Motor neuron (in vitro differentiated cells): ENCODE measurements at places on chromosomes 3 and 15. TPM values are rescaled to one million over a fixed set of nuclear protein-coding genes. Genes with fewer than 3 reads are reported as not detected.

Gene SI
- not detected in 2 replicates for total RNA-seq

Gene SAMMSON
- total RNA-seq = 3.7 TPM in 1 of 2 replicates, not detected in the other

Gene ELL3
- 1.3 and 1.8 TPM in 2 replicates for total RNA-seq

Gene SLC28A2
- 0.33 and 0.63 TPM in 2 replicates for total RNA-seq

Gene LTF
- total RNA-seq = not detected in 2 replicates

Gene IQCB1
- total RNA-seq = 20.0 and 25.4 TPM in 2 replicates

Gene RNU6-1
- total RNA-seq = not detected in 2 replicates

Gene POLQ
- total RNA-seq = 0.22 and 0.31 TPM in 2 replicates

Gene PP2D1
- 0.85 and 0.92 TPM in 2 replicates for total RNA-seq

Gene GMPS
- 41.9 and 43.5 TPM in 2 replicates for total RNA-seq

Gene SNTN
- total RNA-seq = 0.19 TPM in 1 of 2 replicates, not detected in the other

- ATAC-seq = no peak
Observed at GRCh38 chr3:45549961-45550360, 44.6 kb upstream of the LIMD1 start.

GRCh38 chr15:99253381-99254090 lies 2.3 kb downstream of the LRRC28 start:
- ATAC-seq = no peak

- ATAC-seq = no peak
Observed at GRCh38 chr3:124381575-124382333, 348.5 kb upstream of the UMPS start.

DNA sequence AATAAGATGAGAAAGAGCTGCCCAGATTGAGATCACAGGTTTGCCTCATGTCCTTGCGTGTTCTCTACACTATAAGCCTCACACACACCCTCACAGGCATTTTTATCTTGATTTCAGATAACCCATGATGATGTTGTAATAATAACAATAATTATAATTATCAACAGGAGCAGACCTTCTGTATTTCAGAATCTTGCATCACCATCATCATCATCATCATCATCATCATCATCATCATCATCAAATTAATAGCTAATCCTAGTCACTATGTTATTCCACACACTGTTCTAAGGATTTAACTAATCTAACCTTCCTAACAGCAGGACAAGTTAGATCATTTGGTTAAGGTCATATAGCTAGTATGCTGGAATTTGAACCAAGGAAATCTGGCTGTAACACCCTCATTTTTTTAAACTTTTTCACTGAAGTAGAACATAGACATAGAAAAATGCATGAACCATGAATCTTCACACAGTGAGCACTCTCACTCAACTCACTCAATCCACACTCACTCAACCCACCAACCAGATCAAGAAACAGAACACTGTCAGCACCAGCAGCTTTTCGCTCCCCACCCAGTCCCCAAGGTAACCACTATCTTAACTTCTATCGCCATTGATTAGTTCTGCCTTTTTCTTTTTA lies 1.8 kb upstream of the SH2D7 start:
- no peak for ATAC-seq

DNA sequence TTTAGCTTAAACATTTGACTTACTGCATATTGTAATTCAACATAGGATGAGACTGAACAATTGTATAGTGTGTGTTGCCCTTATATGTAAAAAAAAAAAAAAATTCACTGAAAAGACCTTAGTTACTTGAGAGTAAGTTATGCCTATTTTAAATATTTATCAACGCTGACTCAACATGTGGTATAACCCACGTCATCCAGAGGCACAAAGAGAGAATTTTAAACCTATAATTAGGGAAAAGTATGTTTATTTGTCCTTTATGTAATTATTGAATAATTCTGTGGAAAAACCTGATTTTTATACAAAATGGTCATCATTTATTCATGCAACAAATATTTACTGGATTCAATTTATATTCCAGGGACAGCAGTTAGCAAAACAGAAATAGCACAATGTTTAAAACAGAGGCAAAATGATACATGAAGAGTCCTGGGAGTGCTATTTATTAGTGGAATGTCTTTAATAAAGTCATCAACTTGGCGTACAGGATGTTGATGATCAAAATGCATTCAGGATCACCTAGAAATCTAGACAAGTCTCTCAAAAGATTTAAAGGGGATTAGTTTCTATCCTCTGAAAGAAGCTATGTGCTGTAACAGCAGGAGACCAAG lies 223.7 kb downstream of the PCCB start:
- ATAC-seq = peak; percentile 28

DNA sequence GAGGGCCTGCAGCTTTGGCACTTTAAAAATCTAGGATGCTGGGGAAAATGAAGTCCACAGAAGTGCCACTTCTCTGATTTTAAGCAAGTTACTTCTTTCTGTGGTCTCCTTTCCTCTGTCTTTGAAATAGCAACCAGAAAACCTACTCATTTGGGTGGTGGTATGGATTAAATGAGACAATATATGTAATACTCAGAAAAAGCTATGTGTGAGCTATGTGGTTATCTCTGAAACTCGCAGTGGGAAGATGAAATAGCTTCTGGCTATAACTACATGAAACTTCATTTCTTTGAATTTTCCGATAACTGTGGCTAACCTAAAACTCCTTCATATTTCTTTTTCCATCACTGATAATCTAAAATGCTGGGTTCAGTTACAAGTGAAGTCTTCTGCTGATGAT lies 368.9 kb downstream of the CLSTN2 start:
- ATAC-seq = no peak

DNA sequence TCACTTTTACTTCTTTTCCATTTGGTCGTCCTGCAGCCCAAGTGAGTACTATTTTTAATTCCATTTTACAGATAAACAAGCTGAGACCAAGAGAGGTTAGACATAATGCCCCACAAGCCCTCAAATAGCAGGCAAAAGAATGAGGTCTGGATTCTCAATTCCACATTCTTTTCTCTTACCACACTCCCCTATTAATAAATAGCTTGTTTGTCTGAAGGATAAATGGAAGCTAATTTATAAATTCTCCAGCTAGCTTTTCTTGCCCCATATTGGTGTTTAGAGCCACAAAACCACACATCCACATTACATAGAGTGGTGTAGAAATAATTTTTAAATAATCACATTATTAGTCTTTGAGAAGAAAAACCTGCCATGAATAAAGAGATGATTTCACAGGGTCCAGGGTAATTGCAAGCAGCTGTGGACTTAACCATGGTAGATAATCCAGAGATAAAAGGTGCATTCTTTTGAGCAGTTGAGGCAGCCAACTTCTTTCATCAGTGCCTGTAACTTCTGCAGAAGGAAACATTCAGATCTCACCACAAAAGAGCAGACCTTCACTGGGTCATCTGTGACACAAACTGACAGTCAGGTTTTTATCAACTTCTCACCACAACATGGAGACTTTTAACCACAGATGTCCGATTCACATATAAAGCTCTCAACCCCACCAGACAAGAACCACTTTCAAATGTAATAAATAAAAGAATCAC lies 313.4 kb upstream of the STT3B start:
- ATAC-seq = no peak

- ATAC-seq = no peak
Observed at GRCh38 chr3:144045766-144046165, 74.1 kb downstream of the DIPK2A start.

DNA sequence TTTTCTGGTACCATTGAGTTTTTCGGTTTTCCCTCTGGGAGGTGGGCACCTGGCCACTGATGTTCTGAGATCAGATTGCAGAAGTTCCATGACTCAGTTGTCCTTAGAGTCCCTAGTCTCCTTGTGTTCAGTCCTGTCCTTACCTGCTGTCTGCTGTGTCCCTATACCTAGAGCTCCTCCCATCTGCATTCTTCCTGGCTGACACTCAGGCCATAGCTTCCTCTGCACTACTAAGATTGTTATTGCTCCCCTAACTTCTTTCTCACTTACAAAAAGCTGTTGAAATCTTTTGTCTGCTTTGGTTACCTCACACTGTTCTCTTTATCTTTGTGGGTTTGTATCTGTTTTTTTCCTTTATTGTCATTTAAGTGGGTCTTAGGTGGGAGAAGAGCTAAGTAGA lies 13.2 kb downstream of the USP3 start:
- ATAC-seq = no peak

- no peak for ATAC-seq
Observed at GRCh38 chr3:62551556-62551955, 178.2 kb upstream of the FEZF2 start.

DNA sequence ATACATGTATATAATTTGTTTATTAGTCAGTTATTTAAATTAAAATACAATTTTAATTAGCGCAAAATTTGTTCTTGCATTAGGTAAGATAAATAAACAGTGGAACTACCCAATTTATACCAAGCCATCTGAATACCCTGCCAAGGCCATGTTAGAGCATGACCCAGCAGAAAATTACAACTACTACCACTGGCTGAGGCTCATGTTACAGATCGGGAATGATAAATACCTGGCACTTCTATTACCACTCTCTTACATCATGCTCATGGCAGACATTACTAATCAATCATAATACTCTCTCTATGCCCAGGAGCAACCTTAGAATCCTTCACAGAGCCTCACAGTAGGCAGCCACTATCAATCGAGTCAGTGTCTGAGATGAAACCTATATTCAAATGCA lies 21.2 kb upstream of the LMOD3 start:
- peak; percentile 92 for ATAC-seq

GRCh38 chr15:40365624-40366456 lies 7.8 kb downstream of the DISP2 start:
- no peak for ATAC-seq

- ATAC-seq = no peak
Observed at GRCh38 chr15:41819455-41820050, 8.3 kb upstream of the JMJD7 start.

DNA sequence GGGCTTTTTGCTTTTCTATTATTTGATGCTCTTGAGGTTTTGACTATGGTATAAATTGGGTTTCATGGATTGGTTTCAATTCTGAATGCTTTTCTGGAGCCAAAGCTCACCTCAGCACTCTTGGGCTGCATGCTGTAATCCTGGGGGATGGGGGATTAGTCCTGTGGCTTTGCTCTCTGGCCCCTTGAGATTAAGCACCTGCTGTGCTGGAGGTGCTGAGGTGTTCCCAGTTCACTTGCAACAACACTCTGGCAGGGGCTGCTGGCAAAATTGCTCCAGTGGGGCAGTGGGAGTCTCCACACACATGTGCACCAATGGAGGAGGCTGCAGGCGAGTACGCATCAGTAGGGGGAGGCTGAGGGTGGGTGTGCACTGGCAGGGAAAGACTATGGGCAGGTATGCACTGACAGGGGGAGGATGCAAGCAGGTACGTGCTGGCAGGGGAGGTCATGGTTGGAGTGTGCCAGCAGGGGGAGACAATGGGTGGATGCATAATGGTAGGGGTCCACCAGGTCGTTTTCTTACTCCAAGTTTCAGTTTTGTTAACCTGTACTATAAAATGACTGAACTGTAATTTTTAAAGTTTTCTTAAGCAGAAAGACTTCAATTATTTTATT lies 489.2 kb downstream of the FGF12 start:
- ATAC-seq = no peak

DNA sequence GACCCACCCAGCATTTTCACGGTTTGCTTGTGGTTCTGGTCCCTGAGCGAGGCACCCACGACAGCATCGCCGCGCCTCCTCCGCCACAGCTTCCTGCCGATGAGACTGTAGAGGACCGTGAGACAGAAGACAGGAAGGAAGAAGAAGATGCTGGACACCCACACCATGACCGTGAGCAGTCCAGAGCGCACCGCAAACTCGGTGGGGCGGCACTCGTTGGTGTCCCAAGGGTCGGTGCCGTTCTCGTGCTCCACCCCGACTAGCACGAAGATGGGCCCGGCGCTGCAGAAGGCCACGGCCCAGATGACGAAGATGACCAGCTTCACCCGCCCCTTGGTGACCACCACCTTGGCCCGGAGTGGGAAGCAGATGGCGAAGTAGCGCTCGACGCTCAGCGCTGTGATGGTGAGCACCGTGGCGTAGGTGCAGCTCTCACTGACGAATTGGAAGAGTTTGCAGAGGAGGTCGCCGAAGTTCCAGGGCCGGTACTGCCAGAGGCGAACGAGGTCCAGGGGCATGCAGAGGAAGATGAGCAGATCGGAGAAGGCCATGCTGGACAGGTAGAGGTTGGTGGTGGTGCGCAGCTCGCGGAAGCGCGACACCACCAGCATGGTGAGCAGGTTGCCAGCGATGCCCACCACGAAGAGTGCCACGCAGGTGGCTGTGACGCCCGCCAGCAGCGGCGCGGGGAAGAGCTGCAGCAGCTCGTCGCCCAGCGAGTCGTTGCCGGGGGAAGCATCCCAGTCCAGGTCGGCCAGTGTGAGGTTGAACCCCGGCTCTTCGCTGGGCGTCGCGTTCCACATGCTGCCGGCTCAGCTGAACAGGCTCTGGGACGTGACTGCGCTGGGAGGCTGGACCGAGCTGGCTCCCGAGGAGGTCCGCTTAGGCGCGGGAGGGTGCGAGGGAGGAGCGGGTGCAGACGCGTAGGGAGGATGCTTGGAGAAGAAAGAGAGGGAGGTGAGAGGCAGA lies at the start of gene GHSR:
GHSR (minus strand) TSS at position 846 of the 969 bp plus-strand sequence; CDS start at position 803, 43 bp downstream.
- ATAC-seq = no peak

- no peak for ATAC-seq
Observed at GRCh38 chr15:56602253-56602652, 131.1 kb downstream of the ZNF280D start.

DNA sequence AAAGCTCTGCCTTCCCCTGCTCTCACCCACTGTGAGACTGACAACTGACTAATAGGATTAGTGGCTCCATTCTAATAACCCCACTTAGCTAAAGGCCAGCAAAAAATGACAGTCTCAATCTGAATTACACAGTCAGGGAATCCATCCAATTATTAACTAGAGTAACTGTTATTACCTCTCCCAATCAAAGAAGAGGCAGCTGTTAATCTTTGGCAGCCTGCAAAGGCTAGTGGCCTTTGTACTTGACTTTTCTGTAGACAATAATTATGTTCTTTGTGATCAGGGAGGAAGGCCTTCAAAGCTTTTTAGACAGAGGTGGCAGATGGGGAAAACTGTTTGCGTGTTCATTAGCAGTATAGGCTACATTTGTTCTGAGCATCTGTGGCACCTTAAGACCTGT lies 177.7 kb downstream of the ISL2 start:
- no peak for ATAC-seq

DNA sequence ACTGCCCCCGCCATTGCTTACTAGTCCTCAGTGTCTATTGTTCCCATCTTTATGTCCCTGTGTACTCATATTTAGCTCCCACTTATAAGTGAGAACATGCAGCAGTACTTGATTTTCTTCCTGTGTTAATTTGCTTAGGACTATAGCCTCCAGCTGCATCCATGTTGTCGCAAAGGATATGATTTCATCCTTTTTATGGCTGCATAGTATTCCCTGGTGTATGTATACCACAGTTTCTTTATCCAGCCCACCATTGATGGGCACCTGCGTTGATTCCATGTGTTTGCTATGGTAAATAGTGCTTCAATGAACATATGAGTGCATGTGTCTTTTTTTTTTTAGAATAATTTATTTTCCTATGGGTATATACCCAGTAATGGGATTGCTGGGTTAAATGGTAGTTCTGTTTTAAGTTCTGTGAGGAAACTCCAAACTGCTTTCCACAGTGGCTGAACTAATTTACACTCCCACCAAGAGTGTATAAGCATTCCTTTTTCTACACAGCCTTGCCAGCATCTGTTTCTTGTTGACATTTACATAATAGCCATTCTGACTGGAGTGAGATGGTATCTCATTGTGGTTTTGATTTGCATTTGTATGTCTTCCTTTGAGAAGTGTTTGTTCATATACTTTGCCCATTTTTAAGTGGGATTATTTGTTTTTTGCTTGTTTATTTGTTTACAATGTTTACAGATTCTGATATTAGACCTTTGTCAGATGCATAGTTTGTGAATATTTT lies 53.7 kb downstream of the GALK2 start:
- ATAC-seq = peak; percentile 86

GRCh38 chr3:133713347-133713746 lies 32.8 kb upstream of the TF start:
- ATAC-seq = no peak

- ATAC-seq = peak; percentile 59
Observed at GRCh38 chr3:183824761-183825455, 469 bp downstream of the MAP6D1 start.
